Motor neuron (in vitro differentiated cells): ENCODE measurements at places on chromosomes 7 and 10.

DNA sequence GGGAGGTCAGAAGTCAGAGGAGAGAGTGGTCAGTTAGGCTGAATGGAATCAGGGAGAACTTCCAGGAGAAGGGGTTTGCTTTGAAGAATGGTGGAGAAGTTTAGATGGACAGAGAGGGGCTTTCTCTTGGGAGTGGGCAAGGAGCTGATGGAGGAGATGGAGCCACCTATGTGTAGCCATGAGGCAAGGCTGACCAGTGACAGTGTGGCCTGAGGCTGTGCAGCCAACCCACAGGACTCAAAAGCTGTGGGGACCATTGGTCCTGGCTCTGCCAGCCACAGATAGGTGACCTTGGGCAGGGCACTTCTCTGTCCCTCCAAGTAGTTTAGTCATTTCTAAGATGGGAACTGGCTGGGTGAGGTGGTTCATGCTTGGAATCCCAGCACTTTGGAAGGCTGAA lies 18.7 kb downstream of the NEURL1 start:
- ATAC-seq, result no peak

DNA sequence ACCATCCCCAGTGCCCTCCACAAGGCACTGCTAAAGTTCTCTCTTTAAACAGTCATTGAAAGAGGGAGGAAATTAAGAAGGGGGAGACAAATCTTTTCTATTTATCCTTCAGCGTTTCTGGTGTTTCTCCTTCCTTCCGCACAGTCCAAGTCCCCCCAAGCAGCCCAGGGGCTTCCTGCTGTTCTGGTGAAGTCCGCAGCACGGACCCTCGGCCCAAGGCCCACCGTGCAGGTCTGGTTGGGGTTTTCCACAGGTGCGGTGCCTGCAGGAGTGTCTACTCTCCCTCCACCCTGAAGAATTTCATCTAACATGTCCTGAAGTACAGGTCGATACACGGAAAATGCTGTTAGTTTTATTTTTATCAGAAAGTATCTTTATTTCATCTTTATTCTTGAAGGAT lies 34.1 kb upstream of the KNDC1 start:
- no peak for ATAC-seq

DNA sequence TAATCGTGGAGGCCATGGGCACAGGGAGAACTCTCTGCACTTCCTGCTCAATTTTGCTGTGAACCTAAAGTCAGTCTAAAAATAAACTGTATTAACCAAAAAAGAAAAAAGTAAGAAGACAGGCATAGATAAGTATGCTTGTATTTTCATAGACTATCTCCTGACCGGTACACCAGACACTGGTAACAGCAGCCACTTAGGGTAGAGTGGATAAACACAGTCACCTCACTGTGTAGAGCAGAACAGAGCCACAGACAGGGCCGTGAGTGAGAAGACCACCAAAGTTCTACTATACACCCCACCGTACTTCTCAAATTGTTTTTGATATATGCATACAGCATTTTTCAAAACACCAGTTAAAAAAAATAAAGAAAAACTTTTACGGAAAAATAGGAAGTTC lies 25.0 kb downstream of the NUDCD3 start:
- ATAC-seq, result no peak

- no peak for ATAC-seq
These were observed 30.2 kb downstream of the NEURL1 start for GRCh38 chr10:103523683-103524082.

- no peak for ATAC-seq
These were observed 65.6 kb downstream of the SCRN1 start for GRCh38 chr7:29924006-29924405.

GRCh38 chr10:23459308-23459939 lies 20.5 kb downstream of the OTUD1 start:
- peak; percentile 81 for ATAC-seq

- no peak for ATAC-seq
These were observed 23.1 kb upstream of the CTTNBP2 start for GRCh38 chr7:117896339-117896738.

- no peak for ATAC-seq
These were observed 24.5 kb downstream of the POLL start for GRCh38 chr10:101563497-101564040.

DNA sequence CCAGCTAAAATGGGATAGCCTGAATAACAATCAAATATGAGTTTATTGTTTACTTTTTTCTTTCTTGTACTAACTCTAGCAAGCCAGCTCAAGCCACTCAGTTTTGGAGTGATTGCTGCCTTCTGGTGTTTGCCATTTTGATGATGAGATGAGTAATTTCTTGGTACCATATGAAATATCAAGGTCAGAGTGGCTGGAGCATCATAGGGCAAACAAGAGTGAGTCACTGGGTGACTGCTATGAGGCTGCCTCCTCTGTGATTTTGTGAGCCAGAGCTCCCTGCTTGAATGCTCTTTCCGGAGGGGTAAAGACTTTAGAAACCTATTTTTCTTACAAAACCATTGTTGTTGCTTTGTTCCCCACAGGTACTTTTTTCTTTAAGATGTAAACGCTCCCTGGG lies 295.6 kb downstream of the PRKG1 start:
- ATAC-seq, result no peak

GRCh38 chr10:133373174-133374090 lies at the start of gene ECHS1:
ECHS1 (minus strand) TSS chr10:133373354; CDS start chr10:133373333, 21 bp downstream.
- ATAC-seq, result peak; percentile 97

DNA sequence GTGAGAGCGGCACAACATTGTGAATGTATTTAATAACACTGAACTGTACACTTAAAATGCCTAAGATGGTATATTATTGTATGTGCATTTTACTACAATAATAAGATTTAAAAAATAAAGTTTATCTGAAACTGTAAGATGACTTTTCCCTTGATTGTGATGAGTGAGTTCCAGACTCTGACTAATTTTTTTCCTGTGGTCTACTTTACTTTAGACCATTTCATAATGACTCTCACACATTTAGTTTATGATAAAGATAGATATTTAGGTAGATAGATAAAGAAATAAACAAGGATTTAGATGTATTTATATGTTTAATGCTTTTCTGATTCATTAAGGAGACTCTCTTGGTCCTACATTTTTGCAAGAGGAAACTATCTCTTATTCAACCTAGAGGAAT lies 835.9 kb upstream of the SORCS1 start:
- ATAC-seq, result no peak
